ENCODE measurements at places on chromosomes 4 and X. TPM values are rescaled to one million over a fixed set of nuclear protein-coding genes. Genes with fewer than 3 reads are reported as not detected.

Gene MAGED4
- polyA plus RNA-seq, result 19.9 TPM

- no peak for DNase-seq
Measured at GRCh38 chr4:122894827-122895226, 27.6 kb downstream of the NUDT6 start.

- no peak for DNase-seq
Measured at GRCh38 chr4:185238215-185238681, 28.9 kb downstream of the SNX25 start.

GRCh38 chr4:172007889-172008288 is 194.7 kb downstream of the GALNTL6 start:
- DNase-seq, result no peak

DNA sequence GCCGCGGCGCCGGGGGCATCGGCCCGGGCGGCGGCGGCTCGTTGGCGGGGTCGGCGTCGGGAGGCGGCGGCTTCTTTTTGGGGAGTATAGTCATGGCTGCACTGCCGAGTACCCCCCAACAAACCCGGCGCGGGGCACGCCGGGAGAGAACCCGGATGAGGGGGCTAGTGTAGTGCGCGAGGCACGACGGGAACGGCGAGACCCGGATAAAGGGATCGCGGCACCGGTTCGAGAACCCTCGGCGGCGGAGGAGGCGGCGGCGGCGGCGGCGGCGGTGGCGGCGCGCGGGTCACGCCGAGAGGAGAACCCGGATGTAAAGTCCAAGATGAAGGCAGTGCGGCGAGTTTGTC is at the start of gene OTUD5:
OTUD5 (minus strand) TSS at position 131 of the 350 bp plus-strand sequence; CDS start at position 94, 37 bp downstream.
- no peak for DNase-seq

- DNase-seq, result no peak
Measured at GRCh38 chr4:118314221-118314620, 38.6 kb downstream of the PRSS12 start.

DNA sequence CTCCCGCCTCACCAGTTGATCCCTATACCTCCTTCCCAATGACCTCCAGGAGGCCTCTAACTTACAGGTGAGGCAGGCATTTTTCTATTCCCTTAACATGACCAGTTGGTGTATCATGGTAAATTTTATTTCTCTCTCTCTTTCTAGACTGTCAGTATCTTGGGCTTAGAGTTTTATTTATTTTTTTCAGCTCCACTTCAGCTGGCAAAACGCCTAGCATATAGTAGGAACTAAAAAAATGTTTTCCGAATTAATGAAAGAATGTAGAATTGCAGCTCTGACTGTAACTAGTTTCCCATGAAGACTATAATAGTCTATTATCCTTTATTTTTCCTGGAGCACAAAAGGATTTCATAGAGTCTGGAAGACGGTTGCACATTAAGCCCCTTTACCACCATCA is 84.8 kb downstream of the PDE5A start:
- no peak for DNase-seq

Gene PCSK1N
- 20.2 TPM for polyA plus RNA-seq

DNA sequence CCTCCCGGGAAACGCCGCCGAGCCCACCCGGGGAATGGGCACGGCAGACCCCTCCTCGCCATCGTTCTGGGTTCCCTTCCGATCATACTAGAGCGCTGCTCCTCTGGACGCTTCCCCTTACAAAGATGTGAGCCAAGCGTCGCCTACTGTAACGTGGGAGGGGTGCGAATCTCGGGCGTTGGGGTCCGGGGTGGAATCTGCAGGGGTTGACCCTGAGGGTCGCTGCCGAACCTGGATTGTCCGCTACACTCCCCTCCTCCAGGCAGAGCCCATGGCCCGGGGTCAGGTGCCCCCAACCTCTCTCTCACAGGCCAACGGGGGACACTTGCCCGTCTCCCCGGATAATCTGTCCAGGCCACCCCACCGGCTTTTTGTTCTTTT is 13.8 kb downstream of the BCOR start:
- no peak for DNase-seq

DNA sequence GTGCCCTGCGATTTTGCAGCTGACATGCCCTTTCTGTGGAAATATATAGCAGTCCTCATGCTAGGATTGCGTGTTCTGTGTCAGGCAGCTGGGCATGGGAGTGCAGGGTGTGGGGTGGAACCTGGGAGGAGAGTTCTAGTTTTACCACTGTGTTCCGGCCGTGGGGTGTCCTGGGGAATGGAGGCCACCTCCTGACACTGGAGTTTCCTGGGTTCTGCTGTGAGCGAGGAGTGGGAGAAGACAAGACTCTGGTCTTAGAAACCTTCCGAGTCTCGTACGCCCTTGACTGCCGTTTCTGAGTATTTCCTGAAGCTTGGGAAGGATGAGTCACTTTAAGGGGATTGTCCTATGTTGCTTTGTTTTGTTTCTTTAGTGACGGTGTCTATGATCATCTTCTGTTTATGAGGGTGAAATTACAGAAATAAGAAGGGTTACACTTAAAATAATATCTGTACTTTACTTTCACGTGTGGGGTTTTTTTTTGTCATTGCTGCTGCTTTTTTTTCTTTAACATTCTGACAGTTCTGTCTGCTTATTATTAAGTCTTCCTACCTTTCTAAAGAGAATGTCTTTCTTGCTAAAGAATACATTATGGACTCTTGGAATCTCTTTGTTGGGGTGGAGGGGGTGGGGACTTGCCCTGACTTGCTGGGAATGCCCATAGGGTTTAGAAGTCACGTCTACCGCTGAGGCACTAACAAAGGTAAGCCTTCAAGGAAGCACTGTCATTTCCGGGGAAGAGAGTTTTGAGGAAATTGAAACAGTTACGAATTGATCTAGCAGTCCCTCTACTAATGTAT is 19.1 kb downstream of the CD99 start:
- DNase-seq, result no peak

DNA sequence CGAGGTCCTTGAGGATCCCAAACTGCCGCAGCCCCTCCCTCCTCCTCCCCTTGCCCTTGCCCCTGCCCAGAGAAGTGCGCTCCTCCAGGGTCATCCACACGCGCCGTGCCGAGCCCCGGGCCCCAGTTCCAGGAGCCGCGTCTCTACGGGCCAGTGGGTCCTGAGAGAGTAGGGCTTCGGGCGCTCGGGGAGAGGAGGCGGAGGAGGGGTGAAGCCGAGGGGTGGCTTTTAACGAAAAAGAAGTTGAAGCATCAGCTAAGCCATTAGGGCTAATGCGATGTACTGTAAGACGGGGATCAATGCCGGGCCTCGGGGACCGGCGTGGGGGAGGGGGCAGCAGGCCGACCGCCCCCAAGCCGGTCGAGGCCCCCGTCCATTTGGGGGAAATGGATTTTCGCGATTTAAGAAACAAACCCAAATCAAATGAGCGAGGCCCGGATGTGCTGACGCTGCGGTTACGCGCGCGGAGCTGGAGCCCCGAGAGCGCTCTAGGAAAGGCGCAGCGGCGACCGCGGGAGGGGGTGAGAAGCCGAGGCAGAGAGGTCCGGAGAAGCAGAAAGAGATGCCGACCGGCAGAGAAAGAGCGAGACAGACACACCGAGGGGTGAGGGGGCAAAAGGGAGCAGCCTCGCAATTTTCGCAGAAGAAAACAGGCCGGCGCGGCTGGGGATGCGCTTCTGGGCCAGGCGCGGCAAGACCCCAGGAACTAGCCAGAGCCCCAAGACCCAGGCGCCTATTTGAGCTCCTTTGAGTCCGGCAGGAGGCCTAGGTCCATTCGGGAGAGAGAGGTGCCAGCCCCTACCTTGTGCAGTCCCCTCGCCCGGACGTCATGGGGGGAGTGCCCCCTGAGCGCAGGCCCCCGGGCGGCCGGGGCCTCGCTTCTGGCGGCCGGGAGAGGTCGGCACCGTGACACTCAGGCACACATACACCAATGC is 13.6 kb downstream of the HMX1 start:
- DNase-seq, result no peak

Gene LIAS
- polyA plus RNA-seq, result 25.1 TPM

DNA sequence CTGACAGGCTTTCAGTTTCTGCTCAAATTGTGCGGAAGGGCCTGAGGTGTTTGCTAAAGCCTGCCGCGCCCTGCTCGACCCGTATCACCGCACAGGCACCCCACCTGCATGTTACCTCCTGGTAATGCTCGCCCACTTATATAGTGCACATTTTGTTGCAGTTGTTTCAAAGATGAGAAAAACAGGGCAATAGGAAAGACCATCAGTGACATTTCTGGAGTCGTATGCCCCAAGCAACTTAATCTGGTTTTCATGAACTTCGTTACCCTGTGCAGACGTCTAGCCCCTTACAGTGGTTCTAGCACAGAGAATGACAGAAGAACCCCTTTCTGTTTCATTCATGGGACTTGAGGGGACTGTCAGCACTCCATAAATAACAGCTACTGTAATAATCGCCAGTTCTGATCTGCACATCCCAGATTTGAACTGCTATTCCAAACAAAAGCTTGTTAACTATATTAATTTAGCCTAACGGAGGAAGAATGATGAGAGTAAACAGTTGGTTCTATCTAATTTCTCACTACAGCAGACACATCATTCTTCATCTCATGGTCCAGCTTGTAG is 940 bp upstream of the DCTD start:
- DNase-seq, result no peak

Gene MTMR8
- 2.3 TPM for polyA plus RNA-seq

Gene GPAT3
- 22.7 TPM for polyA plus RNA-seq

Gene OTUD6A
- not detected for polyA plus RNA-seq

DNA sequence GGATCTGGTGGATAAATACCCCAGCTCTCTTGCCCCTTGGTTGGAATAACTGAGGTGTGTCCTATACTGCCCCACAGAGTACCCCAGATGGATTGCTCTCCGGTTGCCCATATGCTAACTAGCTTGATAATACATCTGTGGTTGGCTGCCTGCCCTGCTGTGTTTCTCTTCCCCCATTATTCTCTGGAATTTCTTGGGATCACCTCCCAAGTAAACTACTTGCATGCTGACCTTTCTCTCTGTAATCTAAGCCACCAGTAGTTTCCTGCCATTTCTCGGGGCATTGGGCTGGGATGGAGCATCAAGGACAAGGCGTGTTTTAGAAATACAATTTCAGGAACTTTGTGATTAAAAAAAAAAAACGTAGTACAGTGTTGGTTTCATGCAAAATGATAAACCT is 25.2 kb downstream of the PPP1R2C start:
- no peak for DNase-seq

GRCh38 chr4:151801547-151802516 is 41.0 kb upstream of the GATB start:
- no peak for DNase-seq

GRCh38 chr4:127555106-127555505 is 77.7 kb upstream of the INTU start:
- no peak for DNase-seq

Gene TMEM154
- polyA plus RNA-seq, result 1.4 TPM

DNA sequence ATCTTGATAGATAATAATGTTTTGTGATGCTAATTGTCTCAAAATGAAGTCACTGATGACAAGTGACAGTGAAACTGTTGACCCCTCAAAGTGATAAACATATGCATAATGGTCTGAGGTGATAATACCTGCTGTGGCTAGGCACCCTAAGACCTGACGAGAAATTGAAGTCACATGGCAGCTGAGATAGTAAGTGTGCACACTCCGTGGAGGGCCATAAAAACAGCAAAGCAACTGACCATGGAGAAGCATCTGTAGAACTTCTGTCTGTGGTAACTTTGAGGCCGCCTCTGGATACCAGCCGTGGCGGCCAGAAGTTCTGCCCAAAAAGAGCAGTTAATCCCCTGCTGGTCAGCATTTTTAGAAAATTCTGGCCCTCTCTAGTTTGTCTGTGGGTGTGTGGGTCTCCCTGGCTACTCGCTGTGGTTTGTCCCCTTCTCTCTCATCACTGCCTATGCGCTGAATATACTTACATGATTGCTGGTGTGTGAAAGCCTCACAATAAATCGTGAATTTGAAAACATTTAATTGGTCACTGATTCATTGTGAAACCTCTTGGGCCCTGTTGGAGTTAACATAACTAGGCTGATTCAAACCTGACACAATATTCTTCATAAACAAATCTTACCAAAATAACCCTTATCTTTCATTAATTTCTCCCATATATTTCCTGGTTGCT is 50.6 kb downstream of the CCDC149 start:
- DNase-seq, result no peak

DNA sequence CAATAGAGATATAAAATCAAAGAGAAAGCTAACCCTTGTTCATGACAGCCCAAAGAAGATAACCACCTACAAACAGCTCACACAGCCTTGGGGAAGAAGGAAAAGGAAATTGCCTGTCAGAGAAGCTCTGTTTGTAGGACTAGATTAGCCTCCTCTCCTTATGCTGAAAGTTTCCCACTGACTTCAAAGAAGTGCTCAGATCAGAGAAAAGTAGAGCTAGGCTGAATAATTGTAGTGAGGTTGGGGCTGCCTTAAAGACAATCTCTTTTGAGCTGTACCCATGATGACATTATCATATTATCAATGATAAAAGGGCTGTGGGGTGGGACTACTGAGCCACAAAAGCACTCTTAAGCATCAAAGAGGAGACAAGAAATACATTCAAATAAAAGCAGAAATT is 223.0 kb upstream of the GALNT7 start:
- no peak for DNase-seq

GRCh38 chr4:149999485-150000074 is 78.7 kb upstream of the DCLK2 start:
- no peak for DNase-seq

- no peak for DNase-seq
Measured at GRCh38 chr4:3323071-3323481, 30.3 kb downstream of the RGS12 start.

Gene ITIH6
- polyA plus RNA-seq, result 0.19 TPM

Gene ZNF674
- polyA plus RNA-seq, result 5.4 TPM

DNA sequence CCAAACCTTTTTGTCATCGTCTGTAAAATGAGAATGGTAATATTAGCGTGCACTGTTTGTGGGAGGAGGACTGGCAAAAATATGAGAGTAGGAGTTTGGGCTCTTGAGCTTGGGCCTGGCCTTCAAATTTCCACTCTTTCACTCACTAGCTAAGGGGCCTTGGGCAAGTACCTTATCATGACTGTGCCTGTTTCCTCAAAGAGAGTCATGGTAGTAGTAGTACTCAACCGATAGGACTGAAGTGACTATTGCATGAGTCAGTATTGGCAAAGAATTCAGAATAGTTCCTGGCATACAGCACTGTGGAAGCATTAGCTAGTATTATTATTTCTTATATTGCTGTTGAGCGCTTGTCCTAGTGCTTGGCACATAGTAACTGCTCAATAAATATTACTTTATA is 16.0 kb upstream of the RBM3 start:
- no peak for DNase-seq

Gene OCIAD2
- 226 TPM for polyA plus RNA-seq

DNA sequence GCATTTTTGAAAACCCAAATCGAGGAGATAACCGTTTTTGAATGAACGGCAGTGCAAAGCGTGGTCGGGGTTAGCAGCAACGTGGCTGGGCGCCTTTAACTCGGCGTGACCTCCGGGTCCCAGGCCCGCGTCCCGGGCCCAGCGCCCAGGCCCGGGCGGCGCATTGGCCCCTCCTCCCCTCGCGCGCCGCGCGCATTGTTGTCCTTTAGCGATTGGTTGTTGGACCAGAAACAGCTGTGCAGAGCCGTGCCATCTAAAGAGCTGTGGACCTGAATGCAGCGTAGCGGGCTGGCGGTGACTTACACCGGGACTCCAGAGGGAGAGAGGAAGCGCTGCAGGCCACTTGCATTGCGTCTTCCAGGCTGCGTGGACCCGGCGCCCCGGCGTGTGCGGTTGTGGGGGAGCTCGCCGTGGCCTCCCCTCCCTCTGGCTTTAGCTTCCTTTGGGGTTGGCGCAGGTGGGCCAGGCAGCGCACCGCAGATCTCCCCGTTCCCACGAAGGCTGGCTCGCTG is at the start of gene STOX2:
STOX2 (plus strand) TSS at position 227 of the 512 bp plus-strand sequence. CDS start 1,484 bp downstream, outside the sequence.
- peak; percentile 55 for DNase-seq

Data from right renal pelvis (tissue), 4 donors.